Activated T-helper 1 cell treated with Interleukin-2 at 50 U/mL for 16 hours (primary cell): ENCODE measurements at places on chromosomes 3 and 15.

- DNase-seq, result no peak
These were observed 188.6 kb downstream of the NLGN1 start for GRCh38 chr3:173586166-173586565.

GRCh38 chr3:181794011-181794790 is 82.5 kb downstream of the SOX2 start:
- DNase-seq, result no peak

- no peak for DNase-seq
These were observed 257.1 kb downstream of the UACA start for GRCh38 chr15:70505936-70506912.

- DNase-seq, result no peak
These were observed 5.5 kb downstream of the CSRNP1 start for GRCh38 chr3:39147711-39148434.

DNA sequence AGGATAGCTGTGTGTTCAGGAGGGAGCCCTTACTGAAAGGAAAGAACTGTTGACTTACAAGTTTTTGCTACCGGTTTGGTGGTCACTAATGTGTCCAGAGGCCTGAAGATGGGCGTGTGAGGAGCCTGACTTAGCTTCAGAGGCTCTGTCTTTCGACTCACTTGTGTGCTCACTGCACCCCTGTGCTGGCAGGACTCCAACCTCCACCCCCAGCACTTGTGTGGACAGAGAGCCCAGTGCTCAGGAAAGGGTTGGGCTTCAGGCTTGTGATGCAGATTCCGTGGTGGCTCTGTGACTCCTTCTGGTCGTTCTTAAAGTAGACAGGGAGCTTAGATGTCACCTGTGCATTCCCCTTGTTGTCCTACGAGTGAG is 100.9 kb downstream of the PGPEP1L start:
- DNase-seq, result no peak

DNA sequence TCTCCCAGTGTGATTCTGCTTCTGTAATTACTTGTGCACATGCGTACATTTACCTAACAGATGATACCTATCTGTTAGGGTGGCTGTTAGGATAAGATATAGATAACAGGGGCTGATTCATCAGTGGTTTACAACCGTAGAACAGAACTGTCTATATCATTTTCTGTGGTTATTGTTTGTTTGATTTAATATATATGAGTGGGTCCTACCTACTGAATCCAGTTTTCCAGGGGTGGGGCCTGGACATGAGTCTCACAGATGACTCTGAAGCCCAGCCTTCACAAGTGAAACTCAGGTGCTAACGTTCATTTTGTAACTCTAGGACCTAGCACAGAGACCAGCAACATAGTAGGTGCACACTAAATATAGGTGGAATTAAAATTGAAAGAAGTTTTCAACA is 10.4 kb upstream of the ACAP2 start:
- no peak for DNase-seq

- peak; percentile 34 for DNase-seq
These were observed 62.8 kb upstream of the MEX3B start for GRCh38 chr15:82108489-82109078.

- DNase-seq, result no peak
These were observed 49.3 kb downstream of the C3orf70 start for GRCh38 chr3:185103359-185104127.

DNA sequence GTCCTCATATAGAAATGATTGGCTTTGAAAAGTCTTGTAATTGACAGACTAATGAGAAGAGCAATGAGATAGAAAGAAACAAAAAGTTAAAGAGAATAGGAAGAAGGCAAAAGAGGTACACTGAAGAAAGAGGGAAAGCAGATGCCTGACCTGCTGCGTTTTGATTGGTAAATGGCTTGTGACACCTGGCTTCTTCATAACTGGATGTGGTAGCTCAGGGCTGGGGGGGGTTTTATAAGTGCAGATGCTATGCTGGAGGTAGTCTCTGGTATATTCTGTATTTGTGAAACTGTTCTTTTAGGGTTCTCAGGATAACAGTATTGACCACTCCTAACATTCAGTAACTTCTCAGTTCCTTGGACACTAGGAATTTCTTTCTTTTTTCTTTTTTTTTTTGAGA is 1.4 kb downstream of the STARD9 start:
- no peak for DNase-seq

DNA sequence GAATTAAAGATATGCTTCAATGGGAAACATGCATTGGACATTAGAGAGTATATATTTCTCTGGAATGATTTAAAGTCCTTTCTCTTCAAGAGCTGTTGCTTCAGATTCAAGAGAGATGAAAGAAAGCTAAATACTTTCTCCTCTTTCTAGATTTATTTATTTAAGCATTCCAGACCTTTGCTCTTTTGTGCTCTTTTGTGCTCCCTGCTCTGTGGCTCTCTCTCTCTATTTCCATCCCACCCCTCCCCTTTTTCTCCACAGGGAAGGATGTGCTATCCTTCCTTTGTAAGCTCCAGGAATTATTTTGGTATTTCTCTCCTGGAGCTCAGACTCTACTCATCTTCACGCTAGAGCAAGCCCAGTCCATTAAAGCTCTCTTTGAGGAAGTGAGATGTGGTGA is 871.9 kb upstream of the GBE1 start:
- no peak for DNase-seq

DNA sequence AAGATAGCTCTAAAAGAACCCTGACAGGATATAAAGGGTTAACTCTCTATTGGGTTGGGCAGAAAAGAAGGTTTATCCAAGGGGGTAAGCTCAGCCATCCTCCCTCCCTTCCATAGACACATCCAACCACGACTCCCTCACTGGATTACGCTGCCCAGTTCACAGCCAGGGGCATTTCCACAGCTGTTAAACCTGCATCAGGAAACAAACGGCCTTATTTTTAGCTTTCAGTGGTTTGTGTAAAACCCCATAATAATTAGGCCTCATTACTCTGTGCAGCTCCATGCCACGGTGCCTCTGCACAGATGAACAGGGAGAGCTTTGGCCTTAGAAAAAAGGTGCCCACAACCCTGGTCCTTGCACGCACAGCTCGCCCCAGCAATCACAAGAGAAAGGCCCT is 110.6 kb downstream of the GABRB3 start:
- no peak for DNase-seq

DNA sequence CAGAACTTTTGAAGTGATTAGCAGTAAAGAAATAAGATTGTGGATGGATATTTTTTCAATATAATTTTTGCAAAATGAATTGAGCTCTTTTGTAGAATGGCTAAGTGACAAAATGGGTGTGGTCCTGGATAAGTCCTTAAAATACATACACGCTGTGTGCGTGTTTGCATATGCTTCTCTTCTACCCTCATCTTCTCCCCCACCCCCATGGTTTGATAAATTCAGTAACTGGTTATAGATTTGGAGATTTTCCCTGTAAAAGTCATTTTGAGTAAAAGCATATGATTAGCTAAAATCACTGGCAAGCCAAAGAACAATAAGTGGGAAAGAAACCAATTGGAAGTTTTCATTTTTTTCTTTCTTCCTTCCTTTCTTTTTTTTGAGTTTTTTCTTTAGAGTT is 453.9 kb upstream of the MDFIC2 start:
- no peak for DNase-seq

GRCh38 chr3:189269365-189269764 is 97.6 kb downstream of the TPRG1 start:
- no peak for DNase-seq

DNA sequence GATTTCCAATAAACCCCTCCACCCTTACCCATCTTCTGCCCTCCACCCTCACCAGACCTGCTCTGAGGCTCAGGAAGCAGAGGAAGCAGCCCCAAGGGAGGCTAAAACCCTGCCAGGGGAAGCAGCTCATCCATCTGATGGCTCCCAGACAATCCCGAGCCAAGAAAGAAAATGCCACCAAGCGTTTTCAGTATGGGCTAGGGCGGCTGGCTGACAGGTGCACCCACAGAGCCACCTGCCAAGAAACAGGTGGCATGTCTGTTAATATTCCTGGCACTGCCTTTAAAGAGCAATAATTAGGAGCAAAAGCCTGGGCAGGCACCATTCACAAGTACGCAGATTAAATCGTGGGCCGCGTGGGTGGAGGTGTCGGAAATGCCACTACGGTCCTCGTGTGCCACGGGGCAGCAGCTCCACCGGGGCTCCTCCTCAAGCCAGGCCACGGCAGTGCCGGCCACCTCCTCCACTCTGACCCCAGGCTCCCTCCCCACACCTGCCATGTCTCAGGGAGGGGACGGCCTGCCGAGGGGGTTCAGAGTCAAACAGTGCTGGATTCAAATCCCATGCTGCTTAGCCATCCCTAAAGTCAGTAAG is 23.9 kb upstream of the GRIP2 start:
- DNase-seq, result no peak

DNA sequence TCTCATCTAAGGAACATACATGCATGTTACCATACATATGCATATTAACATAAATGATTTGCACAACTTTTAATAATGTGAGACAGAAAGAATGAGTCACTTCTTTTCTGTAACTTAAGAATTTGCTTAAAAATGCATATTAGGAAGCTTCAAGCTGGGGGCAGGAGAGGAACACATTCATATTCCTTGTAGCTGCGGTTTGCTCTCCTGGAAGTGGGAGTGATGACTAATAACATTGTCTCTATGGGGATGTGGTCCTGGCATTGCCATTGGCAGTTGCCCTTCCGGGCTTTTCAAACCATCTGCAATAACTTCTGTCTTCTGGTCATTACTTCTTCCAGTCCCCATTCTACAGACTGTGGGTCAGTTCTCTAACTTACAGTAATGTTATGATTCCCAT is 15.6 kb downstream of the CHST2 start:
- no peak for DNase-seq

DNA sequence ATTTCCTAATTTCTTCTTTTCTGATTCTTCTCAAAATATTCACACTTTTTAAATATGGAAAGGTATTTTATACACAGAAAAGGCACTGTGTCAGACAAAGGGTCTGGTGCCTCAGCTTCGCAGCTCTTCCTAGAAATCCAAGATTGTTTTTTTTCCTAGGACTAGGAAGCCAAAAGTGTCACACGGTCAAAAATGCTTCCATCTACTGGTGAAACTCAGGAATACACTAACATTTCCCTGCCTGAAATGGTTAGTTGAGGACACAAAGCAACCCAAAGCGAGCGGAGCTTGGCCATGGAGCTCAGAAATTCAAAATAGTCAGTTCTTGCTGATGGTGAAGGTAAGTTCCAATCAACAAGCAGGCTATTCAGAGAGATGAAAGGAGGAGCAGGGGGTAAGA is 426.5 kb upstream of the RASGRP1 start:
- DNase-seq, result no peak

DNA sequence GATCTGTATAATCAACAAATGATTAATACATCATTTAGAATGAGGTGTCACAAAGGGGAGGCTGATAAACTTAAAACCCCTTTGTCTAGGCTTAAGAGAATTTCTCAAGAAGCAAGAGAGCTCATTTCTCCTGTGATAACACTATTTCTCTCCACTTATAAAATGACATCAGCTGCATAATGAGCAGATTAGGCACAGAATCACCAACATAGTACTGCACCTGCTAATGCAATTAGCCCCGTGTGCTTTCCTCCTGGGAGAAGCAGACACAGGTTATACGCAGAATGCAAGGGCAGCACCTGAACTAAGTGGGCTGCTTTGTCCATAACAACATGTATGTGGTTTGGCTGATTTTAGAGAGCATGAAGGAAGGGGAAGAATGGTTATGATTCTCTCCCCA is 515.3 kb upstream of the CFAP20DC start:
- DNase-seq, result no peak

DNA sequence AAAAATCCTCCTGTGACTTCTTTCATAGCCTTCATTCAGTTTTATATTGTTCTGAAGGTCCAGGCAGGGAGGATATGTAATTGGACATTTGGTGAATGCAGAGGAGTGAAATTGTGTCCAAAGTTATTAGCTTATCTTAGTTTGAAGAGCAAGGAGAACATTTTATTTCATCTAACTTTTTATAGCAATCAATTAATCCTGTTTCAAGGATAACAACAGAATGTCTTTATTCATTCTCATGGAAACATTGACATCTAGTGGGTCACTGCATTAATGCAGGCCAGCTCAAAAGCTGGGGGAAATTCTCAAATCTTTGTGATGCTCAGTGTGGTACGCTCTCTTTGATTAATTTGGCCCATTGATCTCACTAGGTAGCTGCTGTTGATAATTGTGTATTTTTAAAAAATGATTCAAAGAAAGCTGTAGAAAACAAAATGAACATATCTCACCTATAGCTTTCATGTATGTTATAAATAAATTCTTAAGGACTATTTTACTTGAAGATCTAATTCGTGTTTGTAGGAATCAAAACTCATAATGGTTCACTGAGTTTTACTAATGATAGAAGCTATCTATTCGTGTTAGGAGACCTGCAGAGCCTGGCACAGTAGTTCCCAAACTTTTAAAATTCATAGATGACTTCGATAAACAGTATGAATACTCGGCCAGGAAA is 150.8 kb upstream of the KCNMB2 start:
- DNase-seq, result no peak

DNA sequence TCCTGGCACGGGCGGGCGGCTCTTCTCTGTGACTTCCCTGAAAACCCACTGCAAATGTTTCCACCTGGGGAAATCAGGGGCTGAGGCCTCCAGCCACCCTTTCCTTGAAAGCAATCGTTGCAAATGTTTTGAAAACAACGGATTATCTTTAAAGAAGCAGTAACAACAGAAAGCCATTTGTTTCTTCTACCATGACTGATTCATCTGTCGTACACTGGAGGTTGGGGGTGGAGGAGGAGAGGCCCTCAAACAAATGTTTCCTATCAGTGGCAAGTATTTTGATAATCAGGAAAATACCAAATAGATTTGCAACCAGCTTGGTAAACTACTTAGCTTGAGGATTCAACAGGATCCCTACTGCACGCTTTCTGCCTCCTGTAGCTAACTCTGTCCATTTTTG is 114.9 kb downstream of the PDZRN3 start:
- no peak for DNase-seq

GRCh38 chr15:60355148-60355857 is 42.5 kb downstream of the ANXA2 start:
- no peak for DNase-seq

- DNase-seq, result no peak
These were observed 39.8 kb downstream of the PXYLP1 start for GRCh38 chr3:141271279-141272030.

DNA sequence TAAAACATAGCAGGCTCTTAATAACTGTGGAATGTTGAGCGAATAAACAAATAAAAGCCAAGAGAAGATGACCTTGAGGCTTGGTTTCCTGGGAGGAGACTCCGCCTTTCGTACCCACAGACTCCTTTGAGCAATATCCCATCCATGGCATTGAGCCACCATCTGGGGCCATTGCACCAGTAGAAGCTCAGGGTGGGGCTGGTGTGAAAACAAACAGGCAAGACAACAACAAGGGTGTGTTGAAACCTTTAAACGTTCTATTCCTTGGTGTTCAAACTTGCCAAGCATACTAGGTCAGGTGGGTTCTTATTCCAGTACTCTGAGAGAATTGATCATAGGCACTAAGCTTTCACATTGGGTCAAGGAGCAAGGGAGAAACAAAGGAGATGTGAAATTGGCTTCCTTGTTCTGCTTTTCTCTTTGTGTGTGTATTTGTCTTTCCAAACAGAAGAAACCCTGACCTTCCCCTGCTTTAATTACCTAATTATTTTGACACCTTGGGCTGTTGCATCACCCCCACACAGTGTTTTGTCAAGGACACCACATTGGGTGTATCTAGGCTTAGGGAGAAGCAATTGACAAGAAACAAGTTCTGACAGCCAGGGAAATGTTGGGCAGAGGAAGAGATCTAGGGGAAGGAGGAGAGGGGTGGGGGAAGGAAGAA is 105.1 kb upstream of the BCL6 start:
- DNase-seq, result no peak

- no peak for DNase-seq
These were observed 107.4 kb downstream of the TPRA1 start for GRCh38 chr3:127483005-127483641.
